ENCODE measurements at places on chromosomes 12 and 14.
A peak's percentile ranks its signal among the peaks of the same experiment; 100 is the strongest.

GRCh38 chr12:52354200-52354599 lies 13.1 kb downstream of the KRT85 start:
- DNase-seq: no peak

DNA sequence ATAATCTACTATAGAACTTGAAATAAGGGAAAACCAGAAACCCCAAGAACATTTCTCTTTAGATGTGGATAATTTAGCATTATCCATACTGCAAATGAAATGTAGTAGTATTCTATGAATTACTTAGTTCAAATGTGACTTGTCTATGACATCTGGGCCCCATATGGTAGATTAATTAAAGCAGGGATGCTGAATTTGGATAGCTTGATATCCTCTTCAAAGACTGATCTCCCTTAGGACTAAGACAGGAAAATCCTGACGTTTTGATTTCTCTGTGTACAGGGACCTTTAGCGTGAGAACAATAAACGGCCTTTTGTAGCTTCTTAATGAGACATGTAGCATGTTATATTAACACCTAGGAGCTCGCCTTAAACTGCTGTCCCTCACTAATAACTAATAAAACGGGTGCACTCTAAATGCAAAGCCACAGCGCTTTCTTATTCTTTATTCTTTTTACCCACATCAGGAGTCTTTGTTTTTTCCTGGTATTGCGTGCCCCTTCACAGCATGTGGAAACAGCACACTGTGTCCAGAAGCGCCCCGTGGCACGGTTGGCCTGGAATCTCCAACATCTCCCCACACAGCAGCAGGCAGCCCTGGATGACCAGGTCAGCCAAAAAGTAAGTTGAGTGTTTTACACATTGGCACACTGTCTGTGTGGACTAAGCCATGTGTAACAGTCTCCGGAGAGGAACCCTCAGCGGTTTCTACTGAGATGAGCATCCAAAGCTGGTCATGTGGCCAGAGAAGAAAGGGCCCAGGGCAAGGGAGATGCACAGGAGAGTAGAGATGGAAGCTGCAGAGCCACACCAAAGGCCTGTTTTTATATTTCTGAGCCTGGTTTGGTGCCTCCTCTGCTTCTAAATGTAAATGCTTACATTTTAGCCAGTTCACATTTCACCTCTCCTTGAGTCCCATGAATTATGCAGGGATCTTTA lies 93.1 kb downstream of the SRGAP1 start:
- no peak for DNase-seq

- DNase-seq: no peak
Measured at GRCh38 chr12:52362118-52362726, 5.1 kb downstream of the KRT85 start.

DNA sequence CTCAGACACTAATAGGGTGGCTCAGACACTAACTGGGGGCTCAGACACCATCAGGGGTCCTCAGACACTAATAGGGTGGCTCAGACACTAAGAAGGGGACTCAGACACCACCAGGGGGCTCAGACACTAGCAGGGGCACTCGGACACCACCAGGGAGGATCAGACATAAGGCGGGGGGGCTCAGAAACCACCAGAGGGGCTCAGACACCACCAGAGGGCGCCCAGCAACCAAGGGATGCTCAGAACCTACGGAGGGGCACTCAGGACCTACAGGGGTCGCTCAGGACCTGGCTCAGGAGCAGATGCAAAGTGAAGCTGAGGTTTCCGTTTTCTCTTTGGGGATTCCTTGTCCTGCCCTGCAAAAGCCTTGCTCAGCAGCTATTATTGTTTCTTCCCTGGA lies 448.5 kb downstream of the TMEM121 start:
- DNase-seq: peak; percentile 43

GRCh38 chr14:88521818-88522217 lies 33.0 kb downstream of the PTPN21 start:
- DNase-seq: no peak
